ENCODE measurements at places on chromosomes 6 and 20.

- DNase-seq: no peak
These were observed 59.8 kb upstream of the FAM83D start for GRCh38 chr20:38866265-38867061.

GRCh38 chr20:38046572-38046971 lies 13.0 kb downstream of the RPRD1B start:
- peak; percentile 45 for DNase-seq

GRCh38 chr6:13357551-13358075 lies 29.3 kb upstream of the TBC1D7 start:
- peak; percentile 43 for DNase-seq

DNA sequence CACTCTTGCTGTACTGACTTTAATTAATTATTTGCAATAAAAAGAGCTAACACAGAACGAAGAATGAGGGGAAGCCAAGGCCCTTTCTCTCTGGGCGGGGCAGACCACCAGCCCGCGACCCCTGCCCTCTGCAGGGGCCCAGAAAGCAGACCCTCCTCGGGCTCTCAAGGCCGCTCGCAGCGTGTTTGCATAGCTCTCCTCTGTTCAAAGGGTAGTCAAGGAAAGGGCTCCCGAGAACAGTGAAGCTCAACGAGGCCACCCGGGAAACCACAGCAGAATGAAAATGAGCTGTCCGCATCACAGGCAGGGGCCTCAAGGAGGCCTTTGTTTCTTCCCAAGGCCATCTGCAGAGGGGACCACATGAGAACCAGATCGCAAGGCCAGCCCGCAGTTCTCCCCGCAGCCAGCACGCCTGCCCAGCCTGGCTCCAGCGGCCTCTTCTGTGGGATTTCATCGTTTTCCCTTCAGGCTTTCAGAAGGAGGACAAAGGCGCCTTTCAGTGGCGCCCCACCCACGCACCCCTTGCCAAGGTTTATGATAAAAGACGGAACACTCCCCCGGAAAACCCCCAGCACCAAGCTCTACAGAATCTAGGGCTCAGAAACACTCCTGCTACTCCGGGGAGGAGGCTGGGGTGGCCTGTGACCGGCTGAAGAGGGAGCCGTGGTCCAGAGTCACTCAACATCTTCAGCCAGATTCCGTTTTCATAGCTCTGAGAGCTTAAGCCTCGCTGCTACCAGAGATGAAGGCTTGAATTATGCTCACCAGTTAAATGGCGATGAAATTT lies 25.3 kb downstream of the ACSS1 start:
- no peak for DNase-seq

DNA sequence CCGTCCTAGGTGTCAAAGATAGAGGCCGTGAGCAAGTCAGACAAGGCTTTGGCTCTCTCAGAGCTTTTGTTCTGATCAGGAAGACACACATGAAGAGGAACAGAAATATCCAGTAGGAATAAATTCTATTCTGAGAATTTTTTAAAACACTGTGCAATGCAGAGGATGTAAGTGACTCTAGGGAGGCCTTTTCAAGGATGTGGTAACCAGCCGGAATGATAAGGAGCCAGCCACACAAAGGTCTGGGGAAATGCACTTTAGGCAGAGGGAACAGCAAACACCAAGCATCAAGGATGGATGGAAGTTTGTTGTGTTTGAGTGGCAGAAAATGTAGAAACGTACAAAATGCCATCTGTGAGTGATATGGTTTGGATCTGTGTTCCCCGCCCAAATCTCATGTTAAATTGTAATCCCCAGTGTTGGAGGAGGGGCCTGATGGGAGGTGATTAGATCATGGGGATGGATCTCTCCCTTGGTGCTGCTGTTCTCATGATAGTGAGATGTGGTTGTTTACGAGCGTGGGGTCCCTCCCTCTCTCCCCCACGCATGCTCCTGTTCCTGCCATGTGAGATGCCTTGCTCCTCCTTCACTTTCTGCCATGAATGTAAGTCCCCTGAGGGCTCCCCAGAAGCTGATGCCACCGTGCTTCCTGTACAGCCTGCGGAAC lies 93.6 kb upstream of the CDYL start:
- no peak for DNase-seq

DNA sequence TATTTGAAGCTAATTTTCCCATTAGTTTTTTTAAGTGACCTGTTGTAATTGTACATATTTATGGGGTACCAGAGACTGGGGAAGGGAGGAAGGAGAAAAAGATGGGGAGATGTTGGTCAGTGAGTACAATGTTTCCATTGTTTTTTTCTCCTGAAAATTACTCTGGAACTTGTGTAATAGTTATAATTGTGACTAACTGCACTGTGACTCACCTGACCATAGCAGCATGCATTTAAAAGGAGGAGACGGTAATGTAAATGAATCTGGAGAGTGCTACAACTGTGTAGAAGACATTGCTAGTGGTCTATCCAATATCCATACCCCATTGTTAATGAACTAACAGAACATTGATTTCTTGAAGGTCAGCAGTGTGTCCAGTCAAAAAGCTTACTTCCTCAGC lies 133.4 kb downstream of the RFPL4B start:
- no peak for DNase-seq

DNA sequence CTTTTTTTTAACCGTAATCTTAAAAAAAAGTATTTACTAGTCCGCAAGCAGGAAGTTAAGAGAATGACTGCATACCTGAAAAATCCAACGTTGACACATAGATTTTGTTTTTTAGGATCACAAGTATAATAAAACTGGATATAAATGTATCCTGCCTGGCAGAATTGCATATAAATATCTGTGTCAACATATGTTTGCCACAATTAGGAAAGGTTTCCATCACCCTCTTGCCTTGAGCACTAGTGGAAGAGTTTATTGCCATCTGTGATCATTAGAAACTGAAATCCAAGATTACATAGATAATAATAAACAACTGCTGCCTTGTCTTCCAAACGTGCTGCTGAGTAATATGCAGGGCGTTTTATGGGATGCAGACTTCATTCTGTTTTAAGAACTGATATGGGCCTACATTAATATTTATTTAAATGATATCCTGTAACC lies 27.9 kb downstream of the PLEKHG1 start:
- no peak for DNase-seq

- DNase-seq: no peak
These were observed 28.1 kb upstream of the AKIRIN2 start for GRCh38 chr6:87729965-87730719.

DNA sequence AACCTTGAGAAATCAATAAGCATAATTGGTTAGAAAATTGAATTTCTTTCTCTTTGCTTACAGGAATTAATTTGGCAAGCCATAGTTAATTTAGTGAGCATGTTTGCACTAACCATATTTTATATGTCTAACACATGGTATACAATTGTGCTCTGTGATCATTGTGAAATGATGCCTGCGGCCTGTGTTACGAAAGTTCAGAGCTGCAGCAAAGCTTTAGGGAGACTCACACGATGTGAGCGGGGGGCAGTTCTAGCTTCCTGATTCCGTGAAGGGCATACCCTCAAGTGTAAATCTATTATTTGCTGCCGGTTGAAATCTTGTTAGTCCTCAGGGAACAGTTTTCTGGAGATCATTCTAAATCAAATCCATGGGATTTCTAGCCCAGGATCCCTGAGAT lies 25.5 kb upstream of the ADTRP start:
- DNase-seq: no peak

DNA sequence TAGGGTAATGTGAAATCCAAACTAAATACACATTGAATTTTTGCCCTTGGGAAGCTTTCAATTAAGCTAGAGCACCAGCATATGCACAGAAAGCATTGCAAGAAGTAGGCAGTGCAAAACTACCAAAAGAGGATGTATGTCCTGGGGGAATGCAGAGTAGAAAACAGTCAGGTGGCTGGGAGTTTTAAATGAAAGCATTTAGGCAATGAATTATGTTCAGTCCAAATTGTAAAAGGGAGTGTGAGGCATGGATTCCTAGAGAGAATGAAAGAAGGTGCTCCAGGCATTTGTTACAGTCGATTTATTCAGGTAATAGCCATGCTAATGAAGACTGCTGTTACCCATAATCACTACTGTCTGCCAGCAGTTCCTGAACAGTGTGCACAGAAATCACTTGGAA lies 604.1 kb upstream of the POU3F2 start:
- no peak for DNase-seq

GRCh38 chr6:160134779-160135547 lies 13.3 kb downstream of the SLC22A1 start:
- DNase-seq: no peak

- no peak for DNase-seq
These were observed 177.2 kb downstream of the CLIC5 start for GRCh38 chr6:45838451-45838850.
